ENCODE measurements at places on chromosomes 13 and 19.

GRCh38 chr13:88000239-88000638 lies 329.1 kb downstream of the SLITRK5 start:
- DNase-seq, result peak; percentile 9

- no peak for DNase-seq
Observed at GRCh38 chr13:33349986-33350826, 64.7 kb upstream of the STARD13 start.

DNA sequence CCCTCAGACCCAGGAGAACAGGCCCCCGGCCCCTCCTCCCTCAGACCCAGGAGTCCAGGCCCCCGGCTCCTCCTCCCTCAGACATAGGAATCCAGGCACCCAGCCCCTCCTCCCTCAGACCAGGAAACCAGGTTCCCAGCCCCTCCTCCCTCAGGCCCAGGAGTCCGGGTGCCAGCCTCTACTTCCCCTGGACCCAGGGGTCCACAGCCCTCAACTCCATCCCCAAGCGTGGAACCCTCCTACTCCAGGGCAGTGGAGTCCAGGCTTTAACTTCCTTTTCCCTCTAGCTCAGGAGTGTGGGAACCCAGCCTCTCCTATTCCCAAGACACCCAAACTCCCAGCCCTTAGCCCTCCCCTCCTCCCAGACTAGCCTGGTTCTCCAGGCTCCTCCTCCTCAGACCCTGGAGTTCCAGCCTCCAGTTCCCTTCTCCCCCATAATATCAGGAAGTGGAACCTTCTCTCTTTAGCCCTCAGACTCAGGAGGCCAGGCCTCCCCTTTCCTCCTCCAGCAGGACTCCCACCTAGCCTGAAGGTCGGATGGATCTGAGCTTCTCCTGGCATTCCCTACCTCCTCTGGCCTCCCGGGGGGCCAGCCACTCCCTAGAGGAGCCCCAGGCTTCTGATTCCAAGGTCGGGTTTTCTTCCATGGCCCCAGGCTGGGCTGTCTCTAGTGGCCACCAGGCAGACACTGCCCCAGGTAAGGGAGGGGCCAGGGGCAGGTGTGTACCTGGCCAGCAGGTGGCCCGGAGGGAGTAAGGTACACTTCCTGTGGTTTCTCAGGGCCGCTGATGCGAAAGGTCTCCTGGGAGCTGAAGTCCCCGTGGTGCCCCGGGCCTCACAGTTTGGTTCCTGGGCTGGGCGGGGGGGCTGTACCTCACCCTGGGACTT lies at the start of gene TMC4:
TSS of gene TMC4 (minus strand) at position 690 of the 888 bp plus-strand sequence. CDS start at position 647, 43 bp downstream.
- no peak for DNase-seq

GRCh38 chr13:114031631-114032030 lies 57.8 kb upstream of the C13orf46 start:
- no peak for DNase-seq

DNA sequence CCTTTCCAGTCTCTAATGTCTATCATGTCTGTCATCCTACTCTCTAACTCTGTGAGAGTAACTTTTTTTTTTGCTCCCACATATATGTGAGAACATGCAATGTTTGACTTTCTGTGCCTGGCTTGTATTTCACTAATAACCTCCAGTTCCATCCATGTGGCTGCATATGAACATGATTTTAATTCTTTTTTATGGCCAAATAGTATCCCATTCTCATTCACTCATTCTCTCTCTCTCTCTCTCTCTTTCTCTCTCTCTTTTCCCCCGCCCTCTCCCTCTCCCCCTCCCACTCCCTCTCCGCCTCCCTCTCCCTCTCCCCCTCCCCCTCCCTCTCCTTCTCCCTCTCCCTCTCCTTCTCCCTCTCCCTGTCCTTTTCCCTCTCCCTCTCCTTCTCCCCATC lies 52.0 kb downstream of the DNAJC3 start:
- no peak for DNase-seq

GRCh38 chr13:44972956-44973581 lies 16.2 kb downstream of the NUFIP1 start:
- DNase-seq, result peak; percentile 17

GRCh38 chr19:22610121-22610520 lies 24.0 kb upstream of the ZNF492 start:
- DNase-seq, result no peak

DNA sequence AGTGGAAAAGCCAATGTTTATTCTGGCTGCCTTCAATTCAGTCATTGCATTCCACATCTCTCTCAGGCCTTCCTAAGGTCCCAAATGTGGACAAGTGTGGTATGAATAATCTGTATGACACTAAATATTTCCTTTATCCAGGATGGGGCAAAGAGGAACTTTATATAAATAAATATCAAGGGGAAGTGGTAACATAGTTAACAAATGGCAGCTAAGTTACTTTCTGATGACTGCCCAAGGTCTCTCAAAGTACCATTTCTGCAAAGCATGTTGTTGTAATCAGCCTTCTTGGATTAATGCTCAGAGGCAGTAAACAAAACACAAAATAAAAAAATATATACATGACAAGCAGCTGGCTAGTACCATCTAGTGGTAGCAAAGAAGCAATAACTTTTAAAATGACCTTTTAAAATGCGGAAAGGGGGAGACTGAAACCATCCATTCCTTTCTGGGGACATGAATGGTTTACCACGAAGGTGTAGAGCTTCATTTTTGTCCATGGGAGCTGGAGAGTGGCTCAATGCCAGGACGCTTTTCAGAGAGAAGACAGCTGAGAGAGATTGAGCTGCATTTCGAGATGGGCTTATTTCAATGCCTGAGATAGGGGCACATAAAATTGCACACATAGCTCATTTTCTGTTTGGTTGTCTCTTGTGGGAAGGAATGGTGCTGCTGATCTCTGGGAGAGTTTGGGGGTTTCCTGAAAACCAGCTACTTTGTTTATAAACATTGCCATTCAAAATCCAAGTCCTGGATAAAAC lies 259.2 kb downstream of the RFC3 start:
- peak; percentile 6 for DNase-seq

DNA sequence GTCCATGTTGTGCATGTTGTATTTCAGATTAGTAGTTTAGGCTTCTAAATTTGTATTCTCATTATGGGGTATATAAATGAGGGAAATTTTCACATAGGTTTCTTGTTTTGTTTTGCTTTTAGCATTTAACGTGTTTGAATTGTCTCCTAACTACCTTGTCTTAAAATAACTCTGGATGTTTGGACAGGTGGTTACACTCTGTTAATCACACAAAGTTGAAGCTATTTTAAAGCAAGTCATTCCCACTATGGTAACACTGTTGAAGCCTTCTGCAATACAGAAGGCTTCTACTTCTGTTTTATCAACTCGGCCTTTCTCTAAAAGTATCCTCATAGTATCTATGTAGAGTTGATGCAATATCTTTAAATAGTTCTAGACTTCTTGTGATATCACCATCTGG lies 245.3 kb upstream of the HTR2A start:
- no peak for DNase-seq

DNA sequence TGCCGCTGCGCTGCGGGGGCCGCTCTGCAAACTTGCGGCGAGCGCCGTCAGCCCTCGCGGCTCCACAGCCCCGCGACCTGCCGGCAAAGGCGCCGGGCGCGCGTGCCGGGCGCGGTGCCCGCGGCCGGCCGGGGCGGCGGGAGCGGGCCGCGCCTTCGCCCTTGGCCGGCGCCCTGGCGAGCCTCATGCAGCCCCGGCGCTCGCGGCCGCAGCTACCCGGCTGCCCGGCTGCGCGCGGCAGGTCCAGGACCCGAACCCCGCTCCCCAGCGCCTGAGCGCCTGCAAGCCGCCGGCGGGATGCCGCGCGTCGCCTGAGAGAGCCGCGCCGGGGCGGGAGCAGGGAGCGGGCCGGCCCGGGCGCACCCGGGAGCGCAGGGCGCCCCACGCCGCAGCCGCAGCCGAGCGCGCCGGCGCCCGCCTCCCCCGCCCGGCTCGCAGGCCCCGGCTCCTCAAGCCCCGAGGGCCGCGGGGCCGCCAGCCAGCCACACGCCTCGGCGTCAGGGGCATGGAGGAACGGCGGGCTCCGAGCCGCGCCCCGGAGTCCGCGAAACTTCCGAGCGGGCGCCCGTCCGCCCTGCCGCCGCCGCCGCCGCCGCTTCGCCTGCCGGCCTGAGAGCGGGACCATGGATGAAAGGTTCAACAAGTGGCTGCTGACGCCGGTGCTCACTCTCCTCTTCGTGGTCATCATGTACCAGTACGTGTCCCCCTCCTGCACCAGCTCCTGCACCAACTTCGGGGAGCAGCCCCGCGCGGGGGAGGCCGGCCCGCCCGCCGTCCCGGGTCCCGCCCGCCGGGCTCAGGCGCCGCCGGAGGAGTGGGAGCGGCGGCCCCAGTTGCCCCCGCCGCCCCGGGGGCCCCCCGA lies 564 bp downstream of the HS6ST3 start:
- peak; percentile 16 for DNase-seq

DNA sequence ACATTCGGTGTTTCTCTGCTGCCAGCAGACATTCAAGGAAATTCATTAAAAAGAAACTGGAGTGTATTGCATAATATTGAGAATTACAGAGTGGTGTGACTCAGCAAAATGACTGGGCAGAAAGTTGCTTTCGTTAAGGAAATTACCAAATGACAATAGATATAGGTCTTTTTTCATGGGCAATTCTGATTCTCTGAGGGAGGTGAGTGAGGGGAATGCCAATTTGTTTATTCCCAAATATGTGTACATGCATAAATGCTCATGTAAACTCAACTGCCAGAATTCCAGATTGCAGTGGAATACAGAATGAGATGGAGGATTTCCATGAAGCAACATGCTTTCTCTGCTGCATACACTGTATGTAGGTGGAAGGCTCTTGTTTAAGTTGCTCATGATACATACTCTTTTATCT lies 1730.1 kb downstream of the SLITRK5 start:
- peak; percentile 58 for DNase-seq
